MCF 10A (cell line): ENCODE measurements at places on chromosomes 2 and 18.

DNA sequence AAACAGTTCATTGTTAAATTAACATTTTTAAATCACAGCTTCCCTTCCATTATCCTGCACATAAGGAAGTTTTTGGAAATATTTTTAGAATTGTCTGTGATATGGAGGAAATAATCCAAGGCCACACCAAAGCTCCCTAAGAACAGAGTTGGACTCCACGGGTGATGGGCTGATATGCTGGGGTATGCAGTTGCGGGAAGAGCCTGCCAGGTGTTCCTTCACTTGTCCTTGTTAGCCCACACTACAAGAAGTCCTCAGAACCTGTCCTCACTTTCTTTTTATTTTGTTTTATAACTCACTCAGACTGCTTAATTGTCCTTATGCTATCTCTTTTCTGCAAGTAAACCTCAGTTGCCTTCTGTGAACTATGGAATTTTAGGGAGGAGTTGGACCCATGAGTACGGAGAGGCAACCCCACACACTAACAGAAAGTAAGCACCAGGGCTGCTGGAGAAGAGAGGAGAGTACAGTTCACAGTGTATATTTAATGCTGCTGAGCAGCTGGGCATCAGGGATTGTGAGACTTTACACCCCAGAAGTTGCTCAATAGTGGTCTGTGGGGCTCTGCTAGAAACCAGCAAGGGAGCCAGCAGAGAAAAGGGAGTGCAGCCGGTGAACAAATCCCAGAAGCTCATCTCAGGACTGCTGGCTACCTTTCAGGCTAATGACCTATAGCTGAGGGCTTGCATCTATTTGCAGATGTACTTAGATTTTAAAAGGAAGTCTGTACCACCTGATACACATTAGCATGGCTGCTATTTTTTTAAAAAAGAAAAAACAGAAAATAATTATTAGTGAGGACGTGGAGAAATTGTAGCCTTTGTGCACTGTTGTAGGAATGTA is 280.1 kb upstream of the STON1 start:
- DNase-seq = peak; percentile 64

DNA sequence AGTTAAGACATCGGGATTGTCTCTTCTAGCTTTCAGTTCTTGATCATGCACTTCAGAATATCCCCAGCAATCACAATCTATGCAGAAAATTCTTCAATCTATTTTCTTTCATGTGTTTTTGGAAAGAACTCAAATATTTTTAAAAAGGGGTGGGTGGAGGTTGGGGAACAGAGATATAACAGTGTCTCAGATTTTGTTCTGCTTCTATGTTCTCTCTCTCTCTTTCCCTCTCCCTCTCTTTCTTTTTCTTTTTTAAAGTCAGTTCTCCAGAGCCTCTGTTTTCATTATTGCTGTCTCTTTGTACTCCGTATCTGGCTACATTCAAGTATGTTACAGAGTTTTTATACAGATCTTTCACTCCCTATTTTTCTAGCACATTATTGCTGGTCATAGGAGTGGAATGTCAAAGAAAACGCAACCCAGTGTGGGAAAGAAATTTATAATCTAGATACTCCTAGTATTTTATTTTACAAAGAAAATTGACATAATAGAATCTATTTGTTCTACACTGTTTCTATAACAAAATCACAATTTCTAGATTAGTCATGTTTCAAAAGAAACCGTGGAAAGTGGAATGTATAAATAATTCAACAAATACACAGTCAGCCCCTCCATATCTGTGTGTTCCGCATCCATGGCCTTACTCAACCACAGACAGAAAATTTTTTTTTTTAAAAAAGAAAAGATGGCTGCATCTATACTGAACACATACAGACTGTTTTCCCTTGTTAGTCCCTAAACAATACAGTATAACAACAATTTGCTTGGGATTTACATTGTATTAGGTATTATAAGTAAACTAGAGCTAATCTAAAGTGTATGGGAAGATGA is 11.2 kb upstream of the NEMP2 start:
- no peak for DNase-seq

GRCh38 chr2:136359121-136359965 is 241.4 kb upstream of the CXCR4 start:
- DNase-seq = no peak

GRCh38 chr2:54586062-54586461 is 129.9 kb downstream of the SPTBN1 start:
- DNase-seq = peak; percentile 62

DNA sequence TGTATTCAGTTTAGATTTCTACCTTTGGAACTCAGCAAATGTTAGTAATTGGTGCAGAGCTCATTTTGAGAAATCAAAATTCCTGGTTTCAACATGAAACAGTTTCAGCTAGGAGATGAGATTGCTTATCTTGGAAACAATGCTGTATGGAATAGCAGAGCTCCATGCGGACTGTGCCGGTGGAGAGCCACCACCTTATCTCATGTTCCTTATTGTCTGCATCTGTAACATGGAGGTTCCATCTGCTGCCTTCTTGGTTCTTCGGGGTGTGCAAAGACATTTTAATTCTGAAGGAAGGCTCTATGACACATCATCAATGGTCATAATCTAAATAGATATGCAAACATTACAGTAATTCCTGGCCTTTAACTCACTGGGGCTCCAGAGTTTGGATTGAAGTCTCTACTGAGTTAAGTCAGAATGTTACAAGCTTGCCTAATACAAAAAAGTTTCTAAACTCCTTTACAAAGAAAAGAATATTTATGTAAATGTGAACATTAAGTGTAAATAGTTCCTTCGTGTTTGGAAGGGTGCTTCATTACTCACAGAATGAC is 65.3 kb downstream of the PRKRA start:
- no peak for DNase-seq
